Activated T-cell treated with anti-CD3 and anti-CD28 coated beads for 4 hours (primary cell): ENCODE measurements at places on chromosomes 4 and X.

DNA sequence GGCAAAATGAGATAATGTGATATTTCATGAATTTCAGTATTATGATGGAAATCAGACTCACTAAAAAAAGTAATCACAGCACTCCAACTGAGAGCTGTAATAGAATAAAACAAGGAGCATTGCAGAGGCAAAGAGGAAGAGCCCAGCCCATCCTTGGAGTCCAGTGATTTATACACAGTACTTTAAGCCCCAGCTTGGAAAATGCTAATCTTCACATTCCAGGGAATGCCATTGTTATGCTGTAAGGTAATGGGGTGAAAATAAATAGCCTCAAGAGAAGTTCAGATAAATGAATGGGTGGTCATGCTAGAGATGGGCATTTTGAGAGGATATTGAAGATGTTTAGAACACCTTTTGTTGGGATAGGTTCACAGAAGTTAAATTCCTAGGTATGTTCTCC, 190.3 kb upstream of the TAPT1 start:
- no peak for DNase-seq

DNA sequence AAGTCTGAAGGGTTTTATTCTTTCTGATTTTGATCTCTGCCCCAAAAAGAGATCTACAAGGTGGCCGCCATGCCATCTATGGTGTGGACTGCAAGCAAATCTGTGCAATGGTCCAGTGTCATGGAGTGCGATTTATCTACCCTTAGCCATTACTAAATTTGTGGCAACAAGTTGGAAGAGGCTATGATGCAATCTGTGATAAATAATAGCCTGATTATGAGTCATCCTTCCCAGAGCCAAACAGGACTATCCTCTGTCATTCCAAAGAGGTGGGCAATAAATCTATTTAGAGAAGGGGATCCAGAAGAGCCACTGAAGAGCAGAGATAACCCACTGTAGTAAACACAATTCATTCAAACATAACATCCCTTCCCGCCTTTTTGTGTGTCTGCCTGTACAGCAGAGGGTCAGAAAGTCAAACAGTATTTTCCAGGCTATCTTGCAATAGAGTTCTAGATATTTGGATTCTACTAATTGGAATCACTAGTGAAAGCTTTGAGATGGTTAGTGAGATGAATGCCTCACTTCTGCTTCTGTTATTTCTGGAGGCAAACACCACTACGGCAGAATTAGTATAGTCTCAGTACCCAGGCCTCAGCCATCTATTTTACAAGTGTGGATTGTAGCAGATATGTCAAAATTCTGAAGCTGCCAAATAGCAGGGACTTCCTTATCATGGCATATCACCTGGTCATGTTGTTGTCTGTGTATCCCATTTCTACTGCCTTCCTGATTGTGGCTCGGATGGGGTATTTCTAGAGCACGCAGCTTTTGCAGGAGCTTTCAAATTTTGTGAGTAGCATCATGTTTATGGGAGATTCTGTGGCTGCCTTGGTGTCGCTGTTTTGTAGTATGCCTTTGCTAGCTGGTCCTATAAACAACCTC, 192.0 kb downstream of the SMIM20 start:
- DNase-seq, result no peak

DNA sequence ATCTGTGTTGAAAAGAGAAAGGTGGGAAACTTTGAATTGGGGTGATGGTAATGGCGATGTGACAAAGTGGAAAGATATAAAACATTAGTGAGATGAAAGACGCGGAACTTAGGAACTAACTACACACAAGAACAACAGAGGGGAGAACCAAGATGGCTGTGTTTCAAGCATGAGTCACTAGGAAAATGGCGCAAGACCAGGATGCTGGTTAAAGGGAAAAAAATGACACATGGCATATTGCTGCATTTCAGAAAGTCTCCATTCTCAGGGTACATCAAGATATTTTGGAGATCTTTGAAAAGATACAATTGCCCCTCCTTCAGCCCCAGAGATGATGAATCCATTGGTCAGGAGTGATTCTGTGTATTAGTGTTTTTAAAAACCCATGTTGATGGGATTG, 164.4 kb downstream of the FBXO8 start:
- DNase-seq, result no peak

DNA sequence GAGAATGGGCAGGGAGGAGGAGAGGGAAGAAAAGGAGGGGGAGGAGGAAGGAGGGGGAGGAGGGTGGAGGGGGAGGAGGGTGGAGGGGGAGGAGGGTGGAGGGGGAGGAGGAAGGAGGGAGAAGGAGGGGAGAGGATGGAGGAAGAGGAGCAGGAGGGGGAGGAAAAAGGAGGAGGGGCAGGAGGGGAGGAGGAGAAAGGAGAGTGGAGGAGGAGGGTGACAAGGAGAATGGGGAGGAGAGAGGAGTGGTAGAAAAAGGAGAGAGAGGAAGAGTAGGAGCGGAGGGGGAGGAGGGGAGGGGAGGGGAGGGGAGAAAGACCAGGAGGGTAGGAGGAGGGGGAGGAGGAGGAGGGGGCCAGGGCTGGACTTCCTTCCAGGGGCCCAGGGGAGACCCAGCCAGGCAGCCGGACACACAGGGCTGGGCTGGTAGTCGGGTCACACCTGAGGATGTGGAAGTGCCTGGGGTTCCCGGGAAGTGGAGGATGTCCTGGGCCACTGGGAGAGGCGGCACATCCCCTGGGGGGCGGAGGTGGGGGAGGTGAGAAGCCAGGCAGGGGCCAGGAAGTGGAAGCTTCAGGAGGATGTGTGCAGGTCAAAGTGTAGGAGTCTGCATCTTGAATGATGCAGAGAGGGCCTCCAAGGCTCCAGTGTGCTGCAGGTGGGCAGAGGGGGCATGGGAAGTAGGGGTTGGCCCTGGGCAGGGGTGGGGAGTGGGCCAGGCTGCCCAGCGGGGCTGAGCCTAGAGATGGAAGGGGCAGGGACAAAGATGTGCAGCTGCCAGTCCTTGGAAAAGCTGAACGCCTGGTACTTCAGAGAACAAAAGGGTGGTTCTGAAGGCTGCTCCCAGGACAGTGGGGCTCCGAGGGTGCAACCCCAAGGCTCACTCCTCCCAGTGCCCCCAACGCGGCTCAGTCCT, 18.8 kb downstream of the IL3RA start:
- DNase-seq, result no peak

- no peak for DNase-seq
These were observed 4.5 kb upstream of the RHOH start for GRCh38 chr4:40192114-40193015.

- DNase-seq, result no peak
These were observed 758 bp downstream of the SCFD2 start for GRCh38 chr4:53365121-53365485.

GRCh38 chr4:140781596-140781995, 25.4 kb upstream of the TBC1D9 start:
- DNase-seq, result no peak

- no peak for DNase-seq
These were observed 7.6 kb upstream of the DUSP9 start for GRCh38 chrX:153639177-153640044.

GRCh38 chrX:72255445-72255844, 16.6 kb upstream of the ERCC6L start:
- DNase-seq, result no peak

GRCh38 chr4:1757836-1758235, 35.3 kb upstream of the FGFR3 start:
- DNase-seq, result no peak

- no peak for DNase-seq
These were observed 247.1 kb upstream of the PITX2 start for GRCh38 chr4:110869862-110870572.

DNA sequence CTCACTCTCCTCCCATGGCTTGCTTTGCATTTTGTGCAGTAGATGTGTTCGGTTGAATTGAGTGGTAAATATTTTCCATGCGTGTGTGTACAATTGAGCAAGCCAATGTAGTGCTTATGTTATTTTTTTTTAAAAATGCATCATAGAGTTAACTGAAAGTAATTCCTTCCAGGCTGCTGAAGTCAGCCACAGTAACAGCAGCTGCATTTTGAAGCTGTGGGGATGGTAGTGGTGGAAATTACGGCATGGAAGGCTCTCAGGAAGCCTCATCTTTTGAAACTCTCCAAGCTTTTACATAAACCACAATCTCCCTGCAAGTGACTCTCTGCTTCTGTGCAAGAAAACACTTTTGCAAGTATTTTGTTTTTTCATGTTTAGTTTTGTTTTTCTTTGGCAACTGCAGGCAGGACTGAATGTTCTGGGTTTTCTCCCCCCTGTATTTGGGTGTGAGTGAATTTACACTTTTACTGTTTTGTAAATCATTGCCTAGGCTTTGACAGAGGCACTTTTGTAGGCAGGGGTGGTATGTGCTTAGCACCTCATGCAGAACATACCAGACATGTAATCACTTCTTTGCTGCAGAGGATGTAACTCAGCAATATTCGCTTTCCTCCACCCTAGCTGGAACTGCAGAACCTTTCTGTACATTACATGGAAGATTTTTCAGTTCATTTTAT, 56.2 kb downstream of the LRRC66 start:
- no peak for DNase-seq

GRCh38 chr4:39415678-39416283, 9.1 kb downstream of the KLB start:
- no peak for DNase-seq

DNA sequence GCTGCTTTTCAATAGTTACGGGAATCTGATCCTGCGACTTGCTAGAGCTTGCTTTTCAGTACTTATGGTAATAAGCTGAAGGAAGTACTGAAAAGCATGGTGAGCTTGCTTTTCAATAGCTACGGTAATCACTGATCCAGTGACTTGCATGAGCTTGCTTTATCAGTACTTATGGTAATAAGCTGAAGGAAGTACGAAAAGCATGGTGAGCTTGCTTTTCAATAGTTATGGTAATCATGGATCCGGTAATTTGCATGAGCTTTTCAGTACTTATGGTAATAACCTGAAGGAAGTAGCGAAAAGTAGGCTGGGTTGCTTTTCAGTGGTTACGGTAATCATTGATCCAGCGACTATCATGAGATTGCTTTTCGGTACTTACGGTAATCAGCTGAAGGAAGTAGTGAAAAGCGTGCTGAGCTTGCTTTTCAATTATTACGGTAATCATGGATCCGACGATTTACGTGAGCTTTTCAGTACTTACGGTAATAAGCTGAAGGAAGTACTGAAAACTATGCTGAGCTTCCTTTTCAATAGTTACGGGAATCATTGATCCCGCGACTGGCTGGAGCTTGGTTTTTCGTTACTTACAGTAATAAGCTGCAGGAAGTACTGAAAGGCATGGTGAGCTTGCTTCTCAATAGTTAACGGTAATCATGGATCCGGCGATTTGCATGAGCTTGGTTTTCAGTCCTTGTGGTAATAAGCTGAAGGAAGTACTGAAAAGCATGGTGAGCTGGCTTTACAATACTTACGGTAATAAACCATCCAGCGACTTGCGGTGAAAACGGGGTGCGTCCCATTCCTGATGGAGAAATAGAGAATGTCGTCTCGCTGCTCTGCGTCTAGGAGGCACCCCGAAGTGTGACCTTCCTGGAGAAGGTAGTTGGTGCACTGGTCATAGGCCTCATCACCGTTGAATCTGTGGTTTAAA, 6.5 kb downstream of the CRLF2 start:
- DNase-seq, result peak; percentile 14

GRCh38 chr4:111755571-111755970, 389.7 kb upstream of the FAM241A start:
- no peak for DNase-seq

GRCh38 chr4:108559911-108560310, 60.5 kb upstream of the RPL34 start:
- no peak for DNase-seq
